ENCODE measurements at places on chromosomes 7 and 10. TPM values are rescaled to one million over a fixed set of nuclear protein-coding genes. Genes with fewer than 3 reads are reported as not detected.

The DNAJC1 gene
- total RNA-seq: 17.7 TPM

The HABP2 gene
- under 0.01 TPM for total RNA-seq

The AOAH gene
- total RNA-seq: 3.4 TPM

The TRIP6 gene
- total RNA-seq: 3.2 TPM

The ANK3 gene
- total RNA-seq: 305 TPM

The TWIST1 gene
- total RNA-seq: 0.74 TPM

The OR2A1 gene
- under 0.01 TPM for total RNA-seq

The OR6V1 gene
- total RNA-seq: not detected

The ABCA13 gene
- total RNA-seq: 0.25 TPM

The PPRC1 gene
- 8.4 TPM for total RNA-seq

The EVX1 gene
- total RNA-seq: not detected

The CPEB3 gene
- 18.2 TPM for total RNA-seq

The TSPAN15 gene
- total RNA-seq: 3.7 TPM

The HOXA6 gene
- not detected for total RNA-seq

The CD36 gene
- 6.6 TPM for total RNA-seq

The PLEKHS1 gene
- total RNA-seq: not detected

The TMEM176A gene
- 0.49 TPM for total RNA-seq

The CDK1 gene
- total RNA-seq: 14.3 TPM

The CPXM2 gene
- 0.49 TPM for total RNA-seq

The CALCR gene
- total RNA-seq: not detected

The TRPV6 gene
- total RNA-seq: under 0.01 TPM

The MCMBP gene
- 40.8 TPM for total RNA-seq

The TBXAS1 gene
- total RNA-seq: 1.2 TPM

The CYP2E1 gene
- total RNA-seq: 6.6 TPM

The CDCA7L gene
- total RNA-seq: 22.9 TPM

The DNAH11 gene
- 3.2 TPM for total RNA-seq

The SEPHS1 gene
- total RNA-seq: 31.7 TPM

The CLDN4 gene
- 0.25 TPM for total RNA-seq

The SPDYE2 gene
- not detected for total RNA-seq

The EBLN1 gene
- not detected for total RNA-seq

Data from temporal lobe (tissue), 4 donors.